Adipose tissue (tissue), 3 donors: ENCODE measurements at places on chromosomes 3 and 15. TPM values are rescaled to one million over a fixed set of nuclear protein-coding genes. Genes with fewer than 3 reads are reported as not detected.

The AMT gene
- polyA plus RNA-seq: 4.7 TPM

The PFKFB4 gene
- 6.5 TPM for polyA plus RNA-seq

The SETD5 gene
- 32.4 TPM for polyA plus RNA-seq

The GOLGA6L4 gene
- 1.3 TPM for polyA plus RNA-seq
